ENCODE measurements at places on chromosomes 2 and 18.

- H3K27ac ChIP-seq, result no peak overlapping the region
- H3K4me1 ChIP-seq, result no peaks in the 10 kb centered on the region
- H3K27me3 ChIP-seq, result no peaks in the 10 kb centered on the region
- DNase-seq, result no peak
- H3K4me3 ChIP-seq, result no peak overlapping the region
- no peaks in the 10 kb centered on the region for H3K36me3 ChIP-seq
Measured at GRCh38 chr2:180734382-180734781, 246.0 kb upstream of the UBE2E3 start.

DNA sequence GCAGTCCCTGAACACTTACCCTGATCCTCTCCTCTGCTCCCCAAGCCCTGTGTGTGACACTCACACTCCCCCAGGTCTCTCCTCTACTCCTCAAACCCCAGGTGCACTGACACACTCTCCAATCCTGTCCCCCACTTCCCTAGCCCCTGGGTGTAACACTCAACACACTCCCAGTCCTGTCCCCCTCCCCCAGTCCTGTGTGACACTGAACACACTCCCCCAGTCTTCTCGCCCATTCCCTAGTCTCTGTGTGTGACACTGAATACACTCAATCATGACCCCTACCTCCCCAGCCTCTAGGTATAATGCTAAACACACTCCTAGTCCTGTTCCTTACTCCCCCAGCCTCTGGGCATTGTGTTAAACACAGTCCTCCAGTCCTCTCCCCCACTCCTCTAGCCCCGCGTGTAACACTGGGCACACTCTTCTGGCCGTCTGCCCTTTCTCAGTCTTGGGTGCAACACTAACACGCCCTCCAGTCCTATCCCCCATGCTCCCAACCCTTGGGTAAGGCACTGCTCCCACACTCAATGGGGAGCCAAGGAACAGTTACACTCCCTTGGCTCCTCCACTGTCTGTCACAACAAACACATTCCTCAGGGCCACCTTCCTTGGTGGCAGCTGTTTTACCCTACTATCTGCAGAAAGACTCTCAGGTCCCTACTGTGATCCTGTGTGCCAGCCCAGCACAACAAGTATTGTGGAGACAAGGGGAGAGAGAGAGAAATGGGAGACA lies 82.5 kb upstream of the PKDCC start:
- no peak overlapping the region for H3K27ac ChIP-seq
- H3K4me3 ChIP-seq, result no peak overlapping the region
- DNase-seq, result no peak
- H3K27me3 ChIP-seq, result no peaks in the 10 kb centered on the region

DNA sequence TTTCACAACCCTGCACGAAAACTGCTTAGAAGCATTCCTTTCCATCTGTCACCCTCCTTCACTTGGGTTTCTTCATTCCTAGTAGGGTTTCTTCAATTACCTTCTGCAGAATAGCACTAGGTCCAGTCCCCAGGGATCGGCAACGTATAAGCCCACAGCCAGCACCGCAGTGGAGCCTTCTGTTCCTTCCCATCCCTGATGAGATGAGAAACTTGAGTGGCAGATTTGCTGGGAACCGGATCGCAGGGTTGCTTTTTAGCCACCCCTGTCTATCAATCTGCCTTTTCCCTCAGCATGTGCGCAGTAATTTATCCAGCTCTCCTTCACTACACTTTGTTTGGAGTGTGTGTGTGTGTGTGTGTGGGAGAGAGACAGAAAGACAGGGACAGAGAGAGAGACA lies 94.2 kb downstream of the CD8B2 start:
- H3K36me3 ChIP-seq, result no peaks in the 10 kb centered on the region
- H3K27me3 ChIP-seq, result peaks cover 19% of the 10 kb centered on the region
- peaks cover 7% of the 10 kb centered on the region for H3K4me1 ChIP-seq
- no peak for DNase-seq
- H3K4me3 ChIP-seq, result no peak overlapping the region

- no peaks in the 10 kb centered on the region for H3K4me1 ChIP-seq
- H3K27me3 ChIP-seq, result peaks cover 2% of the 10 kb centered on the region
- DNase-seq, result no peak
- no peak overlapping the region for H3K27ac ChIP-seq
- H3K36me3 ChIP-seq, result no peaks in the 10 kb centered on the region
- no peak overlapping the region for H3K4me3 ChIP-seq
Measured at GRCh38 chr2:85169581-85169980, 36.4 kb downstream of the TCF7L1 start.

DNA sequence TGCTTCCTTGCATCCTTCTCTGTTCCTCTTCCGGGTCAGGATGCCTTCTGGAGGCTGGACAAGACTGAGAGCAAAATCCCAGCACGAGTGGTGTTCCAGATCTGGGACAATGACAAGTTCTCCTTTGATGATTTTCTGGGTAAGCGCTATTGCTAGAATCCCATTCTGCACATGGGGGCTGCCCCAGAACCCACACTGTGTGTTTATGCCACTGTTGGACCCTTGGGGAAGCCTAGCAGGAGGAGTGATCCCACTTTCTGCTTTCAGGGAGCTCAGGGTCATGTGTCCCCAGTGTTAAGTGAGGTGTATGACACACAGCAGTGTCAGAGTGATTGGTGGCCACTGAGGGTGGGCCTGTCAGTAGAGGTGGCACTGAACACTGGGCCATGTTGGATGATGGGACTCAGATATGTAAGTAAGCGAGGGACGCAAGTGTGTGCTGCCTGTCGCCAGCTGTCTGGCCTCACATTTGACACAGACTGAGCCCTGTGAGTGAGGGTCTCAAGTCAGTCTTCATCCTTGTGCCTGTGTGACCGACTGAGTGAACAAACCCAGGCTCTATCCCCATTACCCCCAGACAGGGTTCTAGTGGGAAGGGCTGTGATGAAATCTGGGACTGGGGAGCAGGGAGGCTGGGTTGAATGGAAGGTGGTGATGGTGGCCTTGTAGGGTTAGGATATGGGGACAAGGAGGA lies 220.9 kb downstream of the DYSF start:
- H3K27me3 ChIP-seq, result no peaks in the 10 kb centered on the region
- H3K4me1 ChIP-seq, result no peaks in the 10 kb centered on the region
- no peaks in the 10 kb centered on the region for H3K36me3 ChIP-seq
- H3K4me3 ChIP-seq, result no peak overlapping the region

- no peak overlapping the region for H3K27ac ChIP-seq
- H3K4me1 ChIP-seq, result peaks cover 3% of the 10 kb centered on the region
- H3K4me3 ChIP-seq, result no peak overlapping the region
- no peak for DNase-seq
- no peaks in the 10 kb centered on the region for H3K36me3 ChIP-seq
Measured at GRCh38 chr2:44578471-44579093, 216.8 kb downstream of the CAMKMT start.

DNA sequence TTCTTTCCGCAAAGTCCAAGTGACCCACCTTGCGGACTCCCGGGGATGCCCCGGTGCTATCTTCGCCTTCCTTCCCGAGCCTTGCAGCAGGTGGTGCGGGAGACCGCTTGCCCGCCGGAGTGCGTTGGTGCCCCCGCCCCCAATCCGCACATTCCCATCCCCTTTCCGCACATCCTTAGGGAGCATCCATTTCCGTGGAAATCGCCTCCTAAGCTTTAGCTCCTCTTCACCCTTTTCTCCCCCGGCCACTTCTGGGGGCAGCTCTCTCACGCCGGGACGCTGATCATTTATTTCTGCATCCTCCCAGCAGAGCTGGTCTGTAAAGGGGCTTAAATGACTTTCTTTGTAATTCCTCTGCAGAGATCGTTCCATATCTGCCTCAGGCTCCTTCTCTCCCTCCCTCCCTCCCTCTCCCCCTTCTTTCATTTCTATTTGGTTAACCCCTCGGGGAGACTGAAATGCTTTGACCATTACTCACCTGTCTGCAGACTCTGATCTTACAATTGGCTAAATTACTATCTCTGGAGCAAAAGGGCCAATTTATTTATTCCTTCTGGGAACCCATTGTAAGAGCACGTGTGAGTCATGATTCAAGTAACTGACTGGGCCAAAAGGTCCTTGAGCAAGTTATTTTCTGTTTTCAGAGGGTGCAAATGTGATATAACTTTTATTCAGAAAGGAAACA lies 1.3 kb upstream of the LYPD1 start:
- H3K27me3 ChIP-seq, result peaks cover 43% of the 10 kb centered on the region
- H3K4me1 ChIP-seq, result no peaks in the 10 kb centered on the region
- no peak for DNase-seq
- H3K36me3 ChIP-seq, result no peaks in the 10 kb centered on the region
- no peak overlapping the region for H3K4me3 ChIP-seq
- no peak overlapping the region for H3K27ac ChIP-seq

GRCh38 chr2:68693951-68694350 lies 40.7 kb upstream of the ARHGAP25 start:
- H3K27ac ChIP-seq, result no peak overlapping the region
- H3K4me3 ChIP-seq, result no peak overlapping the region
- peaks cover 2% of the 10 kb centered on the region for H3K4me1 ChIP-seq
- no peaks in the 10 kb centered on the region for H3K36me3 ChIP-seq
- no peak for DNase-seq

- no peak overlapping the region for H3K27ac ChIP-seq
- H3K4me3 ChIP-seq, result no peak overlapping the region
- no peaks in the 10 kb centered on the region for H3K36me3 ChIP-seq
- H3K4me1 ChIP-seq, result no peaks in the 10 kb centered on the region
- H3K27me3 ChIP-seq, result peaks cover 3% of the 10 kb centered on the region
- no peak for DNase-seq
Measured at GRCh38 chr18:67463829-67464228, 52.7 kb downstream of the DSEL start.

GRCh38 chr2:54084600-54084999 lies 30.8 kb upstream of the ACYP2 start:
- H3K4me1 ChIP-seq, result no peaks in the 10 kb centered on the region
- H3K4me3 ChIP-seq, result no peak overlapping the region
- no peaks in the 10 kb centered on the region for H3K36me3 ChIP-seq
- no peak overlapping the region for H3K27ac ChIP-seq
- no peaks in the 10 kb centered on the region for H3K27me3 ChIP-seq
- DNase-seq, result no peak

DNA sequence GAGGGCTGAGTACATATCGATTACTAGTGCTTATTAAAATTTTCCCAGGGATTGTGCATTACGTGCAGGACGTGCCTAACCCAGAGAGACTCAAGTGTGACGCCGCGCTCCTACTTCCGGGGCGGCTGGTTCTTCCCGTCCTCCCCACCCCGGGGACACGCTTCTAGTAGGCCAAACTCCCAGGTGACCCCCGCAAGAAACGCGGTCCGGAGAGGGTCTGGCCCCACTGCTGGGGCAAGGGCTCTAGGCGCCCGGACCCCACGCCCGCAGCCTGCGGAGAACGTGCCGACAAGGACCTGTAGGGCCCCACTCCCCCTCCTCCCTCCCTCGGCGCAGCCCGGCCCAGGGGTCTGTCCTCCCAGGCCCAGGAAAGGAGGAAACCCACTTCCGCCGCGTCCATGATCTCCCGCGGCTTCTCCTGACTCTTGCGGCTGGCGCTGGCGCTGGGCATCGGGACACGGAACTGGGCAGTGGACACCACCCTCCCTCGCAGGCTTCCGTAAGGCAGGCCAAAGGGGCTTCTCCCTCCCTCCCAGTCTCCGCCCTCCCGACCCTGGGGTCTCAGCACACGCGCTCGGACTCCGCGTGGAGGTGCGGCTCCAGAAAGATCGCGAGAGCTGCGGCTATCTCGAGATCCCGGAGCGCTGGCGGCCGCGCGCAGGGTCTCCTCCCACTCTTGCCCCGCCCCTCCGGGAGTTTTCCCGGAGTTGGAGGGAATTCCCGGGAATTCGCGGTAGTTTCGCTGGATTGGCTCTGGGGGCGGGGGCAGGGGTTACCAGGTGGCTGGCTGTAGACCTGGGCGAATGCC lies at the start of gene DARS1:
TSS of gene DARS1 (minus strand) at position 609 of the 808 bp plus-strand sequence. CDS start at position 451, 158 bp downstream.
- peaks cover 7% of the 10 kb centered on the region for H3K4me1 ChIP-seq
- peak within 1 kb of the TSS; percentile 95 for H3K27ac ChIP-seq
- H3K4me3 ChIP-seq, result peak within 1 kb of the TSS; percentile 84
- H3K36me3 ChIP-seq, result peaks cover 18% of the 10 kb centered on the region
- DNase-seq, result peak; percentile 78

- H3K36me3 ChIP-seq, result no peaks in the 10 kb centered on the region
- no peak overlapping the region for H3K4me3 ChIP-seq
- no peak overlapping the region for H3K27ac ChIP-seq
- H3K27me3 ChIP-seq, result no peaks in the 10 kb centered on the region
- H3K4me1 ChIP-seq, result peaks cover 27% of the 10 kb centered on the region
Measured at GRCh38 chr2:110674620-110675555, 3.0 kb downstream of the BUB1 start.

GRCh38 chr2:140842110-140842509 lies 1288.7 kb downstream of the LRP1B start:
- no peaks in the 10 kb centered on the region for H3K4me1 ChIP-seq
- H3K27me3 ChIP-seq, result no peaks in the 10 kb centered on the region
- no peaks in the 10 kb centered on the region for H3K36me3 ChIP-seq
- H3K4me3 ChIP-seq, result no peak overlapping the region
- no peak overlapping the region for H3K27ac ChIP-seq

DNA sequence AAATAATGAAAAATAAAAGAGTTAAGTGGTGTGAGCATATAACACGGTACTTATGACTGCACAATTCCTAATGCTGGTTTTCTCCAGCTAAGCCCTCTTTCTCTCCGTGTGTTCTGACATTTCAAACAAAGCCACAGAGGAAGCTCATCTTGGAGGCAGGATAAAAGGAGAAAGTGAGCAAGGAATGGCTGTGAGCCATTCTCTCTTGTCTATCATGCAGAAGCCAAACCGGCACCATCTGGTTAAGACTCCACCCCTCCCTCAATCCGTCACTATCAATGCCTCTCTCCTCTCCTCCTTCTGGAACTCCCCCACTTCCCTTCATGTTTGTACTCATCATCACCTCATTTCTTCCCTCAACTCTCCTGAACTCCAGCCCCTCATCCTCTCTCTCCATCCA lies 210.4 kb downstream of the TMEM163 start:
- H3K27me3 ChIP-seq, result no peaks in the 10 kb centered on the region
- no peaks in the 10 kb centered on the region for H3K36me3 ChIP-seq
- H3K27ac ChIP-seq, result no peak overlapping the region
- DNase-seq, result no peak
- no peaks in the 10 kb centered on the region for H3K4me1 ChIP-seq

DNA sequence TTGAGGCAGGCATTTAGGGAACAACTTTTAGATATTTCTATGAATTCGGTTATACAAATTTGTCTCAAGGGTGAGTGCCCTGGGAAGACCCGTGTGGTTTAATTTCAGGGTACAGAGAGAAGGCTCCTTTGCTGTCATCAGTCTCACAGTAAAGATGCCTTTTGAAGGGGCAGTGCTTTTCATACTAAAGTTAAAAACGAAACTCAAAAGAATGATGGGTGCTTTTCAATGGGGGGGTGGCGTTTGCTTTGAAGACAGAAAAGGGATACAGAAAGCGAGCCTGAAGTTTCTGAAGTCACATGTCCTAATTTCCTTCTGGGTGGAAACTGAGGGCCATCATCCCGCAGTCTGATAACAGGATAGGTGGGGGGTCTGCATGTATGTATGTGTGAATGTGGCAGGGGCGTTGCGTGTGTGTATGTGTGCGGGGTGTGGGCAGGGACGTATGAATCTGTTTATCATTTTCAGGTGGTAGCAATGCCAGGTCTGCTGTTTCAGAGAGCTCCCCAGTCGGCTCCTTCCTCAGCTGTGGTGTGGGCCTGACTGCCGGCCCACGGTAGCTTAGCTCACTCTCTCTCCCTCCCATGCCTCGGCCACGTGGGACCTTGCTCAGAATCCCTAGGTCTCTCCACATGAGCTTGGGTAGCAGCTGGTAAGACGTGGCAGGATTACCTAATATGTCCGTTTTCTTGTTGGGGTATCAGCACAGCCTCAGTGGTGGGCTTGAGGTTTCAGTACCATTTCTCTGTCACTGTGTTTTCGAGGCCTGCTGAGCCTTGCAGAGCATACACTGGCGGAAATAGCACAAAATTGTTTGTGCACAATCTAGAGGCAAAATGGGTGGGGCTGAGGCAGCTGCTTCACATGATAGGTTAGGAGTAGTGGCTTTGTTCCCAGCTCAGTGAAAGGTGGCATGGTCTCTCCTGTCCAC lies 32.7 kb downstream of the ARHGAP25 start:
- H3K36me3 ChIP-seq, result peaks cover 9% of the 10 kb centered on the region
- peak overlapping the region; percentile 42 for H3K4me3 ChIP-seq
- peak overlapping the region; percentile 93 for H3K27ac ChIP-seq

Data from CD4-positive, alpha-beta T cell (primary cell).